LNCaP clone FGC (cell line): ENCODE measurements at places on chromosomes 6 and 20.
A peak's percentile ranks its signal among the peaks of the same experiment; 100 is the strongest.

- peak; percentile 94 for DNase-seq
Observed at GRCh38 chr6:116381000-116381399, 10.3 kb downstream of the DSE start.

GRCh38 chr20:25539742-25540672 lies 45.3 kb downstream of the NINL start:
- DNase-seq: no peak

DNA sequence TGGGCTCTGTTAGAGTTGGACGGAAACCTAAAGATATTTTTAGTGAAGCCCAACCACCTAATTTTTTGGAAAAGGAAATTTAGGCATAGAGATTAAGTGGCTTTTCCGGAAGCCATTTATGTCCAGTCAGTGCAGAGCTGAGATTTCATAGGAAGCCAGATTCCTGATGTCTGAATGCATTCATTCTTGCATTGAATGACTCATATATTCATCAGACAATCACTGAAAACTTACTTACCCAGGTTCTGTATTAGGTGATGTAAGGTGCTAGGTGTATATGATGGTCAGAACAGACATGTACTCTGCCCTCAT lies 4.1 kb downstream of the SH3BGRL2 start:
- DNase-seq: no peak

- no peak for DNase-seq
Observed at GRCh38 chr6:17258749-17259148, 22.4 kb upstream of the RBM24 start.

DNA sequence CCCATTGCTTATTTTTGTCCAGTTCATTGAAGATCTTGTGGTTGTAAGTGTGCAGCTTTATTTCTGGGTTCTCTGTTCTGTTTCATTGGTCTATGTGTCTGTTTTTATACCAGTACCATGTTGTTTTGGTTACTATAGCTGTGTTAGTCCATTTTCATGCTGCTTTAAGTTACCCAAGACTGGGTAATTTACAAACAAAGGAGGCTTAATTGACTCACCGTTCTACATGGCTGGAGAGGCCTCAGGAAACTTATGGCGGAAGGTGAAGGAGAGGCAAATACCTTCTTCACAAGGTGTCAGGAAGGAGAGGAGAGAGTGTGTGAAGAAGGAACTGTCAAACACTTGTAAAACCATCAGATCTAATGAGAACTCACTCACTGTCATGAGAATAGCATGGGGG lies 29.9 kb upstream of the FERMT1 start:
- DNase-seq: no peak

- DNase-seq: no peak
Observed at GRCh38 chr6:28251661-28252008, 434 bp downstream of the ZKSCAN4 start.
